ENCODE measurements at places on chromosomes 5 and 9.

GRCh38 chr9:107827304-107827703 lies 337.7 kb upstream of the KLF4 start:
- DNase-seq, result no peak

- DNase-seq, result no peak
Measured at GRCh38 chr9:131608493-131609037, 63.2 kb downstream of the PRRT1B start.

GRCh38 chr9:125803526-125803925 lies 56.4 kb downstream of the PBX3 start:
- no peak for DNase-seq

- DNase-seq, result no peak
Measured at GRCh38 chr5:107853696-107854095, 183.0 kb upstream of the EFNA5 start.

DNA sequence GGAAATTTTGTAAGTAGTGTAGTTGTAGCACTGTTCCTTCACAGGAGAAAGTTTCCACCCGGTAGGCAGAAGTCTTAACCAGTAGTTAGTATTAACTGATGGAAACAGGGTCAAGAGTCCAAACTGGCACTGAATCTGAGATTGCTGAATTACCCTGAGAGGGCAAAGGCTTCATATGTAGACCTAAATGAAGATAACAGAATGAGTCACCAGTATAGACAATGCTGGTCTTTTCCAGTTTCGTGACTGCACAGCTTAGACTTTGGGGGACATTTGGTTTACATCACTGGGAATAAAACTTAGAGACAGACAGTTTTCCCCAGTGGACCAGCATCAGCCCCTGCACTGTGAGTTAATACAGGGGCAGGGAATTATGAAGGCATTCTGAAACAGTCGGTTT lies 60.5 kb downstream of the PCSK5 start:
- DNase-seq, result no peak

DNA sequence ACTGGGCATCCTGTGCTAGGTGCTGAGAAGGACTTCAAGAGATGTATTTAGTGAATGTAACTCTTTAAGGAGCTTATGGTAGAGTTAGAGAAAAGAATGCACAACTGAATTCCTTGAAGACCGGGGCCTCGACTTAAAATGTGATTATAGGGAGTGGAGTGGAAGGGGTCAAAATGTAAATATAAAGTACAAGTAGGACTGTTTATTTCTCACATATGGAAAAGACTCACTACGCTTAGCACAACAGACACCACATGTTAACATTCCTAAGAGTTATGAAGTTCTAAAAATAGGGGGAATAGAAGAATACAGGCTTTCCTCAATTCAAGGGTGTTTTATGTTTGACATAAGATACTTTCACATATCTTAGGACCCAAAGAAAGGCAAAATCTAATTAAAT lies 117.8 kb upstream of the OSMR start:
- no peak for DNase-seq

DNA sequence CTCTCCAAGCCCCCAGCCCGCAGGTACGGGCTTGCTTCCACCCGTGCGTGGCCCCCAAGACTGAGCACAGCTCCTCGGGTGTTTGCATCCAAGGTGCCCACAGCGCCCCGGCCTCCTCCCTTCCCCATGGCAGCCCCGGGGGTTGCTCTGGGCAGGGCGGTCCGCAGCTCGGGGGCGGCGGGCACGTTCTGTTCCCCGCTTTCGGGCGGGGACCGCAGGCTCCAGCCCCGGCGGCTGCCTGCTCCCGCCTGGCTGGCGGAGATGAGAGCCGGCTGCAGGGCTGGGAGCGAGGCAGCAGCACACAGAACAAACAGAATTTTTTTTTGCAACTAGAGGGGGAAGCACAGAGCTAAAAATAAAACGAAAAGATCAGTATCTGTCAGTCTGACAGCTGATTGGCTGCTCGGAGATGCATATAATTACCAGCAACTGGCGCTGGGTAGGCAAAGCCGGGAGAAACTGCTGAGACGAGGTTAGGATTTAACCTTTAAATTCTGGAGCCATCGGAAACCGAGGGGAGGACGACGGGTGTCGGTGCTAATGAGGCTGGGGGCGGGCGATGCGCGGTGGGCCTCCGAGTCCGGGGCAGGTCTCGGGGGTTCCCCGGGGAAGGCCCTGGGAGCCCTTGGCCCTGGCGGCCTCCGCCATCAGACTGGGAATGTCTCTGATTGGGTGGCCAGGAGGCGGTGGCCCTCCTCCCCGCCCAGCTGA lies 142.7 kb upstream of the IER5L start:
- peak; percentile 75 for DNase-seq

DNA sequence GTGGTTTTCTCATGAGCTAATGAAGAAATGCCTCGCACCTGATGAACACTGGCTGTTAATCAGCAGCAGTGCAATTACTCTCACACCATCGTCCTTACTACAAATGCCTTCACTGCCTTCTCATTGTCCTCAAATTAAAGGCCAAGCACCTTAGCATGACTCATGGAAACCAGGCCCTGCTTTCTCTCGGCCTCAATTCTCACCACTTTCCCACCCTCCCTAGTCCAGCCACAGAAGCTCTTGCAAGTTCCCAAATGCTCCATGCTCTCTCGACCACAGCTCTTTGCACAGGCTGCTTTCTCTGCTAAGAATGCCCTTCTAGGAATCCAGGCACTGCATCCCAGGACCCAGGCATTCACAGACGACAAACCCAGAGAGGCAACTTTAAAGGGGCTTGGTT lies 94.6 kb upstream of the KLF4 start:
- no peak for DNase-seq

- no peak for DNase-seq
Measured at GRCh38 chr5:171032435-171032973, 170.7 kb downstream of the RANBP17 start.

DNA sequence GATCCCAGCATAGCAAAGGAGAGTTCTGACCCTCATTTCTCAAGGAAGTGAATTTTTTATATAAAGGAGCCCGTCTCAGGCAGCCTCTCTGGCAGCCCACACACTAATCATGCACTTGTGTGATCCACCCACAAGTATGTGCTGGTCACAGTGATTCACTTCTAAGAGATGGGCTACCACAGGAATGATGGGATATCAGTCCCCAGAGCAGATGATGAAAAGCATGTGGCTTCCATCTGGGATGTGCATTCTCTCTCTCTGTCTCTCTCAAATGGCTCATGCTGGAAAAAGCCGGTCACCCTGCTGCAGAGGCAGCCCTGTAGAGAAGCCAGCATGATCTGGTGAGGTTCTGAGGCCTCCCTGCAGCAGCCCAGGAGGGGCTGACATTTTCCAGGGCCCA lies 74.2 kb upstream of the ADCY2 start:
- DNase-seq, result no peak

DNA sequence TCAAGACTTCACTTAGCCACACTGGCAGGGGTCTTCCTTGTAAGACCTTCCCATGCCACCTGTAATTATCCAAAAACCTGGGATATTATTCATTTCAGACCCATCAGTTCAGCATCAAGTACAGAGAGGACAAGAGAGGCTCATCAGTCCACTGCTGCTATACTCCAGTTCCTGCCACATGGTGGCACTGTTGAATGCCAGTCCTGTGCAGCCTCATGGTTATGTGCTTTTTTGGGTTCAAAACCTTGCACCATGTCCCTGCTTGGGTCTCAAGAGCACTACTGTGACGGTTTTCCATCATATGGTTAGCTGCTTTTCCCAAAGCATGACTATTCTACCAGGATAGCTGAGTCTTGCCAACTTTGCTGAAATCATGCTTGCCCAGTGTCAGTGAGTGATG lies 8.5 kb downstream of the PTGS1 start:
- DNase-seq, result no peak

DNA sequence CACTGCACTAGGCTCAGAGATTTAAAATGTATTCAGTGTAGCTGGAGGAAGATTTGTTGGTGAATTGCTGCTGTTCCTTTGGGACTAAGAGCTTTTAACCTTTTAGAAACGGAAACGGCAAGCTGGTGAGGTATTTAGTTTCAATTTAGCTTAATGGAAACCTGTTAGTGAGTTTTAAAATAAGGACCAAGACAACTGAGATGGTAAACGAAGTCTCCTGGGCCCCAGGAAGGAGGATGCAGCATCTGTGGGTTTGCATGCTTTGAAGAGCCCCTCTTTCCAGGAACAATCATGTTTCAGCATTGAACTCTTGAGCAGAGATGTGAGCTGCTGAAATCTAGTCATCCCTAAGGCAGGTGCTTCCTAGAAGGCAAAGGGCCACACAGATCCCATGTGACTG lies 16.5 kb downstream of the DNAI1 start:
- DNase-seq, result no peak

GRCh38 chr5:9781275-9781674 lies 151.1 kb upstream of the TAS2R1 start:
- DNase-seq, result no peak

GRCh38 chr9:110846215-110846614 lies 177.6 kb downstream of the MUSK start:
- no peak for DNase-seq

DNA sequence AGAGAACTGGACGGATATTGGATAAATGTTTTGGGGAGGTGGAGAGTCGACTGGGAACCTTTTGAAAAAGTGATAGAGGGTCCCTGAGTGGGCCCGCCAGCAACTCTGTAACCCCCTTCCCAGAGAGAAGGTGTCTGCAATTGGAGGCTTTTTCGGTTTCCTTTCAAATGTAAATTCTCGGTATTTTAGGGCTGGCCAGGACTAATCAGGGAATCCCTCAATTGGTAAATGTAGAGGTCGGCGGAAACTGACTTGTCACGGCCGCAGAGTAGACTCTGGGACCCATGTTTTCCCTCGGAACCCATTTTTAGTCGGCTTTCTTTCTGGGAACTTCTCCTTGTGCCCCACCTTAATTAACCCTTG lies 524 bp downstream of the CCNB1 start:
- no peak for DNase-seq

DNA sequence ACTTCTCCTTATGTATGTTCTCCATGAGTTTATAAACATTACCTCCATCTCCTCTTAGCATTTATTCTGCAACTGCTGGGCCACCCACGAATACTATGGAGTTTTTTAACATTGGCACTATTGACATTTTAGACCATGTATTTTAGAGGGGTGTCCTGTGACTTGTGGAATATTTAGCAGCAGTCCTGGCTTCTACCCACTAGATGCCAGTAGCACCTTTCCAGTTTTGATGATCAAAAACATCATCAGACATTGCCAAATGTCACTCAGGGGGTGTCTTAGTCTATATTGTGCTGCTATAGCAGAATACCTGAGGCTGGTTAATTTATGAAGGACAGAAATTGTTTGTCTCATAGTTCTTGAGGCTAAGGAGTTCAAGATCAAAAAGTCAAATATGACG lies 187.5 kb upstream of the RORB start:
- DNase-seq, result no peak

DNA sequence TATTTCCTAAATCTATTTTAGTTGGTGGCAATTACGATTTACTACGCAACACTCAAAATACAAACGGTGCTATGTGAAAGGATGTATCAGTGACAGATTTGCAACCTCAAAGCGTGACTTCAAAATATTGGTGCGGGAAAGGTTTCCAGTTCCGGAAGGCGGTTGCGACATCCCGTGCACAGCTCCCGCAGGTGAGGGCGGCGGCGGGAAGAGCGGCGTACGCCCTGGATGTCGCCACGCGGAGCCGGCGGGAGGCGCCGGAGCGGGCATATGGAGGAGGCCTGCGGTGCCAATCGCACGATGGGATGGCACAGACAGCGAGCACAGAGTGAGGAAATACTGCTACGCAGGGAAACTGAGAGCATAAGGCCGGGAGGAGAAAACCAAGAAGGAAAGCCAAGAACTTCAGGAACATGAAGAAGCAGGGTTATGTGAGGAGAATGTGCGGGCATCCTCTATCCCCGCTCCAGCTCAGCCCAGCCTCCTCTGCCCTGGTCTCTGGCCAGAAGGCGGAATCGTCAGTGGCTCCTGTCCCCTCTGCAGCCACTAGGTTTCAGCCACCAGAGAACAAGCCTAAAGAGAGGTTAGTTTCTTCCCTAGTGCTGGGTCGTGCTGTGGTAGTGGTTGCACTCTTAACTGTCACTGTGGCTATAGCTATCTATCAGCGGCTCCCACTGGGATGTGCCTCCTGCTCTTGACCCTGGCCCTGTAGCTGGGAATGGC lies 378.1 kb upstream of the TLE4 start:
- DNase-seq, result no peak

DNA sequence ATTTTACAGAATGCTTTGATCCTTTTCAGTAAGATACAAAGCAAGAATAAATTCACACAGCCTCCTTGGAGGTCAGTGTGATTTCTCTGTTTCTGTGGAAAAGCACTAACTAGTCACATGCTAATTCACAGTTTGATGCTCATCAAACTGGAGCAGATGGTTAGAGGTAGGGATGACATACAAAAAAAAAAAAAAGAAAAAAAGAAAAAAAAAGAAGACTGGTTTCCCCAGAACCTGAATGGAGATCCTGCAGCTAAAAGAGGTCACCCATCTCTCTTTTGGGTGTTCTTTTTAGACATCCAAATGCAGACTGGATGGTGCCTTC lies 123.7 kb upstream of the ANKRD55 start:
- no peak for DNase-seq

DNA sequence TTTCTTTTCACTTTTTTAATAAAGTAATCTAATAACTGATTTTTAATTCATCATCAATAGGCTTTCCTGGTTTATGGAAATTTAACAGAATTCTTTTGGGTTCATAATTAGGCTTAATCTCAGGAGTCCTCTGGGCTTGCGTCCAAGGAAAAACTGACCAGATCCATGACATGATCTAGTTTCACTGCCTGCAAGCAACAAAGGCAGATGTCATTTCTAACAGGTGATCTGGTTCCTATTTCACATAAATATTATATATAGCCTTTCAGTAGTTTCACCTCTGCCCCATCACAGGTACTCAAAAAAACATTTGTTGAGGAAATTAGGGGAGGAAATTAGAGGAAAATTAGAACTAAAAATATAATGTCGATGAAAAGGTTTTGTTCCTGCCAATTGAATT lies 126.4 kb downstream of the FBXL17 start:
- no peak for DNase-seq

DNA sequence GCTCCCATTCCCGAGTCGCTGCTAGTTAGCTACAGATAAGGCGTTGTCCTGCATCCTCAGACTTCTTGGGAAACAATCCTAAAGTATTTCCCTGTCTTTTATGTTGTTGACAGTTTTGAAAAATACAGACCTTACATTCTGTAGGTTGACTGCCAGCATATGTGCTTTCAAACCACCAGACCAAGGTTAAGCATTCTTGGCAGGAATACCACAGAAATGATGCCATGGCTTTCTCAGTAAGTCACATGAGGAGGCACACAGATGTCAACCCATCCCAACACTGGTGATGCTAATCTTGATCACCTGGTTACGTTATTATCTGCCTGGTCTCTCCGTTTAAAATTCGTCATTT lies 871 bp downstream of the GLE1 start:
- DNase-seq, result no peak

GRCh38 chr9:115134941-115135340 lies 17.0 kb upstream of the TNC start:
- DNase-seq, result no peak

- DNase-seq, result no peak
Measured at GRCh38 chr5:149518620-149519019, 32.6 kb downstream of the CSNK1A1 start.

GRCh38 chr9:34463098-34463900 lies 4.7 kb downstream of the DNAI1 start:
- DNase-seq, result no peak

GRCh38 chr5:90865180-90865579 lies 306.6 kb downstream of the ADGRV1 start:
- DNase-seq, result no peak

- DNase-seq, result peak; percentile 58
Measured at GRCh38 chr9:133129001-133129795, 8.2 kb upstream of the RALGDS start.

Data from CD4-positive, alpha-beta T cell treated with Interferon alpha-2 for 1 hour (primary cell).